Frontal cortex (tissue), 4 donors: ENCODE measurements at places on chromosomes 7 and 10. TPM values are rescaled to one million over a fixed set of nuclear protein-coding genes. Genes with fewer than 3 reads are reported as not detected.

DNA sequence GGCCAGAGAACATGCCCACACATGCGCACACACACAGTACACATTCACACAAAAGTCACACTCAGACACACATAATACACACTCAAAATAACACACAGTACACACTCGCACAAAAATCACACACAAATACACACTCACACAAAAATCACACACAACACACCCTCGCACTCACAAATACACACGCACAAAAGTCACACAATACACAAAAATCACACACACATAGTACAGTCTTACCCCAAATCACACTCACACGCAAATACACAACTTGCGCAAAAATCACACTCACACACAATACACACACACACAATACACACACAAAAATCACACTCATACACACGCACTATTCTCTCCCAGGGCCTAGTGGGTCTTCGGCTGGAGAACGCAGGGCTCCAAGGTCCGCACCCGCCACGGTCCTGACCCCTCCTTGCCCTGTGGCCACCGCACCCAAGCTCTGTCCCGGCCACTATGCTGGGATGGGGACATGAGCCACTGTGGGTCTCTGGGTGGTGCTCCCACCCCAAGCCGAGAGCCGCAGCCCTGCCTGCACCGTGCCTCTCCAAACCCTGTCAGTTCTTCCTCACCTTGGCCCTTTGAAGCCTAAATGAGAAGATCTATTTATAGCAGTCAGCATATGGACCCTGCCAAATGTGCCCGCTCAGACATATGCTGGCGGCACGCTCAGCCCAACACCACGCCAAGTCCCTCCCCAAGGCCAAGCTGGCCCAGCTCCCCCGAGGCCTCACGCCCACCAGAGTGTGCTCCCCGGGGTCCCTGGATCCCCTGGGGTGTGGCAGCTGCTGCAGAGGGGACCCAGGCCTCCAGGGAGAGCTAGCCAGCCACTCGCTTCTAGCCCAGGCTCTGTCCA is 55.9 kb downstream of the ELFN1 start:
- no peak for DNase-seq

The UCMA gene
- total RNA-seq, result not detected

The SKIDA1 gene
- total RNA-seq, result 11.0 TPM

DNA sequence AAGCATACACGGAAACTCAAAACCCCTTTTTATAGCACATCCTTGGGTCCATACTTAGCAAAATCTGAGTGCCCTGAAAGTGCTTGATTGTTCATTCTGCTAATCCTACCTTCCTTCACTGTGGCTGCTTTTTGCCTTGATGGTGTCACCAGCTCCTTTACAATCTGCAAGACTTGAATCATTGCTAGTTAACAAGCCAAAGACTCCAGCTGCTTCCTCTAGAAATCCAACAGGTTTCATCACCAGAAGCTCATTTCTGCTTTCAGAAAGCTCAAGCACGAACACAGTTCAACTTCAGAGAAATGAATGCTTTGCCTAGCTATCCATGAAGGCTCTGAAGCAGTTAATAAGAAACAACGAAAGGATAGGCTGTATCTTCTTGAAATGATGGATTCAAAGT is 38.0 kb downstream of the USP6NL start:
- no peak for DNase-seq

- DNase-seq, result no peak
Measured at GRCh38 chr10:82925547-82925946, 1050.6 kb downstream of the NRG3 start.
